GM13976 (cell line): ENCODE measurements at places on chromosomes 5 and 9.

GRCh38 chr9:124361128-124361527 is 54.1 kb downstream of the PSMB7 start:
- no peak for DNase-seq

DNA sequence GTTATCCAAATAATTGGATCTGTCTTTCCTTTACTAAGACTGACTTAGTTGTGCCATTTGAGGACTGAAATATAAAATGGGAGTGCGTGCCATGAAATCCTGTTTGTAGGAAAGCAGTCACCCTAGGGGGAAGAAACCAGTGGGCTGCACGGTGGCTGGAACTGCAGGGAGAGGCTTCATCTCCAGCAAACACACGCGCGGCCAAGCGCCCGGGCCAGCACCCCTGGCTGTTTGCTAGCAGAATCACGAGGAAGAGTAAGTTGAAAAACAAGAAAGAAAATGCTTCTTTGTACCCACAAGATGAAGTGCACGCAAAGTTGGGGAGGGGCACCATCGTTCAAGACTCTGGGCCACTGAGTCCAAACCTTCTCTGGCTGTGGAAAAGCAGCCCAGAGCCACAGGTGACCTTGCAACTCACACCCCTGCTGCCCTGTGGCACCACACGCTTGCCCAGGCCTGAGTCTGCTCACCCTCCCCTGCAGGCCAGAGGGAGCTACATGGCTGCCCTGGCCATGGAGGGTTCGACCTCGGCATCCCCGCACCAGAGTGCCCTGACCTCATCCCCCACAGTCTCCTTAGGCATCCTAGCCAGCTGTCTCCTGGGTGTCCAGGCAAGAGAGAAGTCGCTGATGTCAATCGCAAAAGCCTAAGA is 55.2 kb downstream of the IRX2 start:
- DNase-seq, result no peak

DNA sequence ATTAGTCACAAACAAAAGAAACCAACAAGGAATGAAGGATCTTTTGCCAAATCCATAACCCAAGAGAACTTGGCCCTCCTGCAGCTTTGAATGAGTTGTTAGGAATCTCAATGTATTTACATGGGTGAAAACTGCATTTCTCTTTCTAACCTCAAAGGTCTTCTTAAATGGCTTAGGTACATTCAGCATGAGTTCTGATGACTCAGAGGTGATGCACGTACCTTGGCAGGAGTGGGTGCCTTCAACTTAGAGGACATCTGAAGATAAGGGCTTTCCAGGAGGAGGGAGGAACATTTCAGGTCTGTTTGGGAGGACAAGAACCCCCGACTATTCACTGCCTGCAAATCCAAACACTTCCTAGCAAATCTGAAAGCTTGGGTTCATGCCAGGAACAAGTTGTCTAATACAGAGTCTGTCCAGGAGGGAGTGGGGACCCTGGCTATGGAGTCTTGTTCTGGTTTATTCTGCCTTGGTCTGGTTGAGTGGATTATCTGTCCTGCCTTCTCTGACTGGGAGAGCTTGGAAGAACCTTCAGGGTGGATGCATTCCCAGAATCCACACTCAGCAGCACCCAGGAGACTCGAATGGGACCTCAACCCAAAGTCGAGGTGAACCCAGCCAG is 65.7 kb downstream of the IRX2 start:
- no peak for DNase-seq

GRCh38 chr5:89072842-89073672 is 190.1 kb upstream of the MEF2C start:
- no peak for DNase-seq

- DNase-seq, result no peak
Measured at GRCh38 chr9:132646726-132647125, 23.1 kb downstream of the DDX31 start.

GRCh38 chr5:62124266-62124665 is 181.7 kb upstream of the KIF2A start:
- DNase-seq, result no peak

DNA sequence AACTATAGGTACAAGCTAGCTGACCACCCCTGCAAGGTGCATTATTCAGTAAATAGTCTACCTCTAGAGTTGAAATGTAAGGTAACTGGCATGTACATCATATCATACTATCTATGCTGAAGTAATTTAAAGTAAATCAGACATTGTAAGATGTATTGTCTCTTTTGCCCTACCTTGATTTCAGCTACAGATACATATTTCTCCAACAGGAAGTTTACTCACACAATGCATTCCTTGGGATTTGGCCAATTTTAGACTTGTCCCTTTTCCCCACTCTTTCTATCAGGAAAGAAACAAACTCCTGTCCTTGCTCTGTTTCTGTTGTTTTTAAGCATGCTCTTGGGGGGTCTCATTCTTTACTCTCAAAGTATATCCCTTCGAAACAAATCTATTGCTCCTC is 58.5 kb upstream of the TSLP start:
- no peak for DNase-seq

DNA sequence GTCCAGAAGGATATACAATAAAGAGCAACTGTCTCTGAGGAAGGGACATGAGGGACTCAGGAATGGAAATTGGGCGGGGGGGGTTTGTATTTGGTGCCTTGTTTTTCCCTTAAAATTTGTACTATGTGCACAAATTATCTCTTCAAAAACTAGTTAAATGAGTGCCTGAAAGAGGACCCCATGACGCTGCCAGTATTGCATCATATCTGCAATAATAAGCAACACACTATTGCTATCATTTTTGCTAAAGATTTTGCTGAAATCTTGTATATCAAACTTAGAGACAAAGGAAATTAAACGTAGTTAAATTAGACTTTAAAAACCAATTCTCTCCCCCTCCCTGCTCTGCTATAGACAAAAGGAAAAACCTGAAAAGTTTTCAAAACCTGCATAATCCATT is 89.7 kb upstream of the SLC30A5 start:
- no peak for DNase-seq

DNA sequence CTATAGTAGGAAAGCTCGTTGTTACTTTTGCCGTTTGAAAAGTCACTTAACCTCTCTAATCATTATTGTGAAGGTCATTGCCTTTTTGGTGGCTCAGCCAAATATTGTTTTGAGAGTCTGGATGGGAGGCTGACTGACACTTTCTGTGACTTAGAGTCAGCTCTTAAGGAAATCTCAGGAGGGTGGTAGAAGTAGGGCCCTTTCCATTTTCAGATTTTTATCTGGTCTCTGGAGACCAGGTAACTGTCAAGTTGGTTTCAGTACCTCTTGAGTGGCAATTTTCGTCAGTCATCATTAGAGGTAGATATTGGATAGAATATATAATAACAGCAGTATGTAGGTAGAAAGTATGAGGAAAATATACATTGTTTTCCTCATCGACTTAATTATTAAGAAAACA is 23.3 kb downstream of the UGCG start:
- DNase-seq, result no peak

DNA sequence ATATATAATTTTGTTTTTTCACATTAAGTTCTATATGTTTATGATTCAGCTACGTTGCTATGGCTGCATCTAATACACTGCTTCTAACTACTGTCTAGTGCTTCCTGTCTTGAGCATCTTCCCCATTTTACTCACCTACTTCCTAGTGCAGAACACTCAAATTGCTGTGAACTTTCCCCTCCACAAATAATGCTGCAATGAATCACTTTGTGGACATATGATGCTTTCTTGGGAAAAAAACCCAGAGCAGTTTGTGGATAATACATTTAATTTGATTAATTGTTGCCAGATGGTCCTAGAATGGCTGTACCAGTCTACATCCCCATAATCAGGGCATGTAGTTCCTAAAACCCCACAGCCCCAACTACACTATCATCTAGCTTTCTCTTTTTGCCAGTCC is 18.5 kb downstream of the CD180 start:
- DNase-seq, result no peak

GRCh38 chr9:124472770-124473169 is 22.5 kb downstream of the ADGRD2 start:
- no peak for DNase-seq

- DNase-seq, result no peak
Measured at GRCh38 chr5:145221416-145221815, 613.7 kb downstream of the PRELID2 start.

GRCh38 chr9:94511955-94512265 is 43.0 kb upstream of the PCAT7 start:
- DNase-seq, result no peak
